ENCODE measurements at places on chromosomes 11 and 22.
A peak's percentile ranks its signal among the peaks of the same experiment; 100 is the strongest.

- DNase-seq: no peak
Measured at GRCh38 chr11:88040148-88040496, 135.1 kb downstream of the RAB38 start.

GRCh38 chr11:108135845-108136544 is 14.6 kb downstream of the ACAT1 start:
- peak; percentile 69 for DNase-seq

DNA sequence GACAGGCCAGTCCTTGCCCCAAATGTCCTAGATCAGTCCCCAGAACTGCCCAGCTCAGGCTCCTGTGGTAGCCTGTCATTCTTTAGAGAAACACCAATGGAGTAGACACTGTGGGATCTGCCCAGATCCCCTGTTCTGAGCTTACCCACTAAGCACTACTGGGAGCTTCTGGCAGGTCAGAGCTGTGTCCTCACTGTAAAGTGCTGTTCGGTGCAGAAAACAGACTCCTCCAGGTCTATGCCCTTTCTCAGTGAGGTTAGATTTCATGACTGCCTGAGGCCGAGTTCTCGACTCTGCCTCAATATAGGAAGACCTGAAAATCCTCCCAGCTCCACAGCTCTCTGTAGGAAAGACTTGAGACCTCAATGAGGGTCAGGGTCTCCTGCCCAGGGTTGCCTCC is 67.5 kb upstream of the IGLL5 start:
- no peak for DNase-seq

DNA sequence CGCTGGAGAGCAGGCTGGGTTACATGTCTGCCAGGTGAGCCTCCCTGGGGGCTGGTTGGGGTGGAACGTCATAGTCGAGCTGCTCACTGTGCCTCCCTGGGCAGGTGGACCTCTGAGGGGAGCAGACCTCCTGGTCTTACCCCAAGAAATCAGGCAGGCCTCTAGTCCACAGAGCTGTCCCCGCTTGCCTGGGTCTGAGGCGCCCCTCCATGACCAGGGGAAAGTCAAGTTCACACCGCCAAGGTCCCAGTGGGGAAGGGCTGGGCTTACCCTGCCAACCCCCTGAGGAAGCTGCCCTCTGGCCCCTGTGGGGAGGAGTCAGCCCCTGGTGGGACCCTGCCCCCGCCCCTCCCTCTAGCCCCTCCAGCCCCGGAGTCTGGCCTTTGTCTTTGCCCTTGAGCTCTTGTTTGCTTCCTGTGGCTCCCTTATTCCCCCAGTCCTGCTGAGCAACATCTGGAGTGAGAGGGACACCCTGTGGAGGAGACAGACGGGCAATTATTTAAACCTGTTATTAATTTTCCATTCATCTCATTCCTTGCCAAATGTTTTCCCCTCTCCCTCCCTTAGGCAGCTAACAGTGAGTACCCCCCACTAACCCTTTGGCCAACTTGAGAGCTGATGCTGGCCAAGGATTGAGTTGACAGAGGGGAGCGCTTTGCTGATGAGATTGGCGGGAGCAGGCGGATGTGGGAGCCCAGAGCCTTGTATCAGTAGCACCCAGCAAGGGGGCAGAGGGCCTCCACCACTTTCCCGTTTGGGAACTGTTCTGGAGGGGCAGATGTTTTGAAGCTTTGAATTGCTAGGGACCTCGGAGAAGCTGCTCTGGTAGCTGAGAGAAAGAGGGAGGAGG is 83.4 kb downstream of the CEP164 start:
- DNase-seq: no peak

- DNase-seq: no peak
Measured at GRCh38 chr11:121933694-121934093, 182.3 kb downstream of the BLID start.

DNA sequence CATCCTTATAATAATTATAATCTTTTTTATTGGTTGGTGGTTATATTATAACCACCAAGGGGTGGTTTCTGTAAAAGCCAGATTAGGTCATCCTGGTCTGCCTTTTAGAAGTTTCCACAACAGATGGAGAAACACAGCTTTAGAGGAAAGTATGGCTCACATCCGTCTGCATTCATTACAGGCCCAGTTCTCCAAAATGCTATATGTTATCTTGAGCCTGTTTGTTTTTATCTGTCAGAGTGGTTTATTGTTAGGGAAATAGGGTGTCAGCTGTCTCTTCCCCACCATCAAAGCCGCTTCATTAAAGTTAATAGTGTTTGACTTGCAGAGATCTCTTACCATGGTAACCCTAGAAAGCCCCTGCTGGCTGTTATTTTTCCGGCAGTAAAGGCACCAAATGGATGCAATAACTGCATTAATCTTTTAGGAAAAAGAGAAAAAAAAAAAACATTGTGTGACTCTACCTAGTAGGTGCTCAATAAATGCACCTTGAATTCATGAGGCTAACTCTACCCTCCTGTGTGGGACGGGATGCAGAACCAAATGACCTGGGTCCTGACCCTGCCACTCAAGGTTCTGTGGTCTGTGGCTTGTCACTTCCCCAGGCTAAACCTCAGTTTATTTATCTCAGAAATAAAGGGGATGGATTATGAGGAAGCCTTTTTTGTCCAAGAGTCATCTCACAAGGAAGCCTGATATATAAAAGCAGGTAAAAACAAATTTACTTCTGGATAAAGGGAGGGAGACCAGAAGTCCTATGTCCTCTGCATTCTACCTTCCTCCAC is 118.3 kb downstream of the WT1 start:
- DNase-seq: no peak

DNA sequence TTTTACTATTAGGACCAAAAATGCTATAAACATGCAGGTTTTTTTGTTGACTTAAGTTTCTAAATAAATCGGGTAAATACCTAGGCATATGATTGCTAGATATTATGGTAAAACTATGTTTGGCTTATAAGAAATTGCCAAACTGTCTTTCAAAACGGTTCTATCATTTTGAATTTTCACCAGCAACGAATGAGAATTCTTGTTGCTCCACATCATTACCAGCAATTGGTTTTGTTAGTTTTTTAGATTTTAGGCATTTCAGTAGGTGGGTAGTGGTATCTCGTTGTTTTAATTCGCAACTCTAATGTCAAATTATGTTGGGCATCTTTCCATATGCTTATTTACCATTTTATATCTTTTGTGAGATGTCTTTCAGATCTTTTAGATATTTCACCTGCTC is 510.2 kb downstream of the JRKL start:
- no peak for DNase-seq

GRCh38 chr11:85779956-85780640 is 30.8 kb downstream of the SYTL2 start:
- no peak for DNase-seq

GRCh38 chr22:20429254-20430100 is 8.1 kb downstream of the SCARF2 start:
- DNase-seq: peak; percentile 93

GRCh38 chr11:119044708-119045107 is 12.3 kb downstream of the HYOU1 start:
- no peak for DNase-seq

DNA sequence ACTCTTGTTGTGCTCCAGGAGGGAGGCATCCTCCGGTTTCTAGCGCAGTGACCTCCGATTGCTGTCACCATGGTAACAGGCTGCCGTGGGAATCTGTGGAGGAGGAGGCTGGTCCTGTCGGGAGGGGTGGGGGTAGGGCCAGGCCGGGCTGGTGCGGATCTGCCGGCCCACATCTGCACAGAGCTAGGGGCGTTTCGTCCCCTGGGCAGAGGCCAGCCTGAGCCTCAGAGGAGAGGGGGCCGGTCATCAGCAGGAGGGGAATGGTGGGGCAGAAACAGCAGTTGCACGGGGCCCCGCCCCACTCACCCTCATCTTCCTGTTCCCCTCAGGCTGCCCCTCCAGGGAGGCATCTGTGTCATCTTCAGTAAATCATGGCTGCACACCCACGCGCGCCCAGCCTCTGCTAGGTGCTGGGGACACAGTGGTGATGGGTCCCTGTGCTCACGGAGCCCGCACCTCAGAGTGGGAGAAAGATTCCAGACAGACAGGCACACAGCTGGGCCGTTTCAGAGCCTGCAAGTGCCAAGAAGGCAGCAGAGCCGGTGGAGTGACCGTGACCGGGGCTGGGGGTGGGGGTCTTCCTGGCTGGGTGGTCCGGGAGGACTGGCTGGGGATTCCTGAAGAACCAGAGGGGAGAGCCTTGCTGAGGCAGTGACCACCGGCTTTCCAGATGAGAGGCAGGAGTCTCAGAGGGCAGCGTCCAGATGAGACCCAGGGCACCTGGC is 120.5 kb downstream of the CACNA1I start:
- no peak for DNase-seq

DNA sequence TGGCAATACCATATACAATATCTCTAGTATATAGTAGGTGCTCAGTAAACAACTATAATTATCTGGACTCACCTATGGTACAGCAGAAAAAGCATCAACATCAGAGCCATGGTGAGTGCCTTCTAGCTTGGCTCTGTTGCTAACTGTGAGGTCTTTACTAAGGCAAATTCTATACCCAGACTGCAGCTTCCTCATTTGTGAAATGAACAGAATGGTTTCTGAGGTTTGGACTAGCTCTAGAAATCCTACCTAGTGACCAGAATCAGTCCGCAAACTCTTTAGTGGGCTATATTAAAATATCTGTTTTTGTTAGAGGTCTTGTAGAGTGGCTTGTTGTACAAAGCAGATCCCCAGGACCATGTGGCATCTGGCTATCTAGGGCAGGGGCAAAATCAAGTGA is 3.7 kb downstream of the MS4A1 start:
- no peak for DNase-seq

GRCh38 chr22:37045958-37046357 is 5.6 kb upstream of the KCTD17 start:
- DNase-seq: no peak

DNA sequence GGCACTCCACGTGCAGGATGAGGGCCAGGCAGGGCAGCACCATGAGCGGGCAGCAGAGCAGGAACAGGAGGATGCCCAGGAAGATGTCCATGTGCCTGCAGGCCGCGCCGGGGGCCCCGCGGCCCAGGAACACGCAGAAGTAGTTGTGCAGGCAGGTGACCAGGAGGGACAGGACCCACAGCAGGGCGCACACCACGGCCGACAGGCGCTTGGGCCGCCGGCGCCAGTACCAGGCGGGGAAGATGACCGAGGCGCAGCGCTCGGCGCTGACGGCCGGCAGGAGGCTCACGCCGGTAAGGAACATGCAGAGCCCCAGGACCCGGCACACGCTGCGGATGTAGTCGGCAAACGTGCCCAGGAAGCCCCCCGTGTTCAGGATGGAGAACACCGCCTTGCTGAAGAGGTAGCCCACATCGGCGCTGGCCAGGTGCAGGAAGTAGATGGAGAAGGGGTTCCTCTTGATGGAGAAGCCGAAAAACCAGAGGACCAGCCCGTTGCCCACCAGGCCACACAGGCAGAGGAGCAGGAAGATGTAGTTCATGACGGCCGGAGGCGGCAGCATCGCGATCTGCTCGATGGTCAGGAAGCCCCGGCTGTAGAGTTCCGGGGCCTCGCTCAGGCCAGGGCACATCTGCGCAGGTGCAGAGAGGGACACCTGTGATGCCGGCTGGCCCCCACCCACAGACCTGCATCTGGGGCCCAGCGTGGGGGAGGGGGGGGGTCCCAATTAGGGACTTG is 7.2 kb downstream of the MRGPRF start:
- peak; percentile 45 for DNase-seq

DNA sequence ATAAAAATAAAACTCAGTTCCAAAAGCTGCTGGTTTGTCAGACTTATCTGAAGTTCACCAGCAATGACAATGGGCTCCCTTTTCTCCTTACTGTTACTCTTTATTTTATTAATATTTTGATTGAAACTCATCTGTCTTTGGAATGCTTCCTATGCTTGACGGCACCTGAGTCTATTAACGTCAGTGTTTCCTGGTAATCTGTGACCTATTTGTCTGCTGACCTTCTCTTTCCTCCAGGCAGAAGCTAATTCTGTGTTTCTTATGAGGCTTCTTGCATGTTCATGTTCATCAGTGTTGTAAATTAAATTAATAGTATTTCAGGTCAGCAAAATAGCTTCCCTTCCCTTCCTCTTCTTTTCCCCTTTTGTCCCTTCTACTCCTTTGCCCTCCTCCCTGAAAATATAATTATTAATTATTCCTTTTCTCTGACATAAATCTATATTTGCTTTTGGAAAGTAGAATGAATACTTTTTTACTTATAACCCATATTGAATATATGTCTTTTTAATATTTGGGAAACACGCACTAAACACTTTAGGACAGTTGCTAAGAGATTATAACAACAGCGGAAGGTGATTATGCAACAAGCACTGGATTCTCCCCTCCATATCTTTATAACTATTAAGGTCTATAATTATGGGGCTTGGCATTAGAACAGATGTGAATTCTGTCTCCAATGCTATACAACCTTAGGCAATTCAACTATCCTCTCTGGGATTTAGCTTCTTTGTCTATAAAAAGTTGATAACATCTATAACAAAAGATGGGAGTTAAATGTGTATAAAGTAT is 32.1 kb upstream of the PCF11 start:
- no peak for DNase-seq

GRCh38 chr11:100823360-100823759 is 136.3 kb downstream of the ARHGAP42 start:
- DNase-seq: no peak

- DNase-seq: no peak
Measured at GRCh38 chr11:32418836-32419235, 16.5 kb downstream of the WT1 start.

- DNase-seq: no peak
Measured at GRCh38 chr11:86524620-86525352, 147.6 kb downstream of the ME3 start.

DNA sequence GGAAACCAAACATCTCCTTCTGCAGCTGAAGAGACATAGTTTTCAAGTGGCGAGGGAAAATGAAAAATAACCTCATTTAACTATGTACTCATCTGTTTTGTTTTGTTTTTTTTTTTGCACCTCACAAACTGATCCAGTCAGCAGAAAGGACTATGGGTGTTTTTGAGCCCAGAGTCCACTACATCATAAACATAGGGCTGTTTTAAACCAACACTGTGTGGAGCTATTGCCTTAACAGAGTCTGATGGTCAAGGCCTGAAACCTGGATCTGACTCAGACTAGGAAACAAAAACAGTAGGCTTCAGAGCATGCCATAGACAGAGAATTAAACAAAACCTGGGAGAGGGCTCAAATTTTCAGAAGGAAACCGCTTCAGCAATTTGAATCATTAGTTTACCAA is 99.3 kb upstream of the FSHB start:
- no peak for DNase-seq

DNA sequence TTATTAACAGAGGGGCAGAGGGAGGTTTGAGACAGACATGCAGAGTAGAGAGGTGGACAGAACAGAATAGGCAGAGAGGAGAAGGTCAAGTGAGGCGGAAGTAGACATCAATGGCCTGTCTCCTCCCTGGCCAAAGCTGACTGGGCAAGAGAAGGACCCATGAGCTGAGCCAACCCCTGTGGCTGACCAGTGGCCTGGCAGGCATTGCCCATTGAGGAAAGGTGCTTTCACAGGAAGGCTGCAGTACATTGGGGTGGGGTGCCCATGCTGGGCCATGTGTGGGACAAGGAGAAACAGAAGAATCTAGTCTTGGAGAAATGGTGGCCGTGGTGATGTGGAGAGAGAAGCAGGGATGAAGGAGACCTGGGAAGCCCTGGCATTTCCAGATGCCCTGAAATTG is 76.0 kb downstream of the MYEOV start:
- peak; percentile 39 for DNase-seq

DNA sequence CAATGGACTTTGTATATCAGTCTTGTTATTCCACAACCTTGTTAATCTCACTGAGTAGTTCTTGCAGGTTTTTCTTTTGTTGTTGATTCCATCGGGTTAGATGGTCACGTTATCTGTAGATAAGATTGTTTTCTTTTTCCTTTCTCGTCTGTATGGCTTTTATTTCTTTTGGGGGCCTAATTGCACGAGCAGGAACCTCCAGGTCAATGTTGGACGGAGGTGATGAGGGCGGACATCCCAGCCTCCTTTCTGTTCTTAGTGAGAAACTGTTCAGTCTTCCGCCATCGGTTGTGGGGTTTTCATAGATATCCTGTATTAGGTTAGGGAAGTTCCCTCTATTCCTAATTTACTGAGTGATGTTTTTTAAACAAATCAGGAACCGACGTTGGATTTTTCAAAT is 4.8 kb upstream of the PRR33 start:
- DNase-seq: no peak

Data from activated effector memory CD4-positive, alpha-beta T cell treated with anti-CD3 and anti-CD28 coated beads, Interleukin-2, amount 50 U/mL, for 16 hours (primary cell).